Activated CD8-positive, alpha-beta T cell treated with anti-CD3 and anti-CD28 coated beads for 36 hours (primary cell): ENCODE measurements at places on chromosomes 13 and 19.

DNA sequence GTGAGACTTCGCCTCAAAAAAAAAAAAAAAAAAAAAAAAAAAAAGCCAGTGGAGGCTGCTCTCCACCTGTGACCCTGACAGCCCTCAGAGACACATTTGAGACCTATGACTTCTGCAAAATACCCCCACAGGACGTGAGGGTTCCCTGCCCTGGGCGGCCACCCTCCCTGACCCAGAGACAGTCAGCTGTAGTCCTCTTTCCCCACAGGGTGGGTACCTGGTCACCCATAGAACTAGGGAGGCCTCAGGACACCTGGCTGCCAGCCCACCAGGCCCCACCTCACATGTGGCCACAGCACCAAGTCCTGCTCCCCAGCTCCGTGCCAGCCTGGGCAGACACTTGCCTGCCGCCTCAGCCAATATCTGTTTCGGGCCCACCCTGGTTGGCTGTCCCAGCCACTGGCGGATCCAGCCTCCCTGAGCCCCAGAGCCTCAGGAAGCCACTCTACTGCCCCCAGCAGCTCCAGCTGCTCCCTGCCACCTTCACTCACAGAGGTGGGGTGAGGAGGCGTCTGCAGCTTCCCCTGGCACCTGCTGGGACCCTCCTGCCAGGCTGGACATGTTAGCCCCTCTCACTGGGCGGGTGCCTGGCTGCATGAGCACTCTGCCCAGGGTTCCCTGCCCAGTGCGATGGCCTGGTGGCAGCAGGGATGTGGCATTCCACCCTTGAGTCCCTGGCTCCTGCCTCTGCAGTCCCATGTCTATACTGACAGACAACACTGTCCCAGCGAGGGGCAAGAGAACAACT, 6.9 kb downstream of the MKNK2 start:
- no peak for DNase-seq

DNA sequence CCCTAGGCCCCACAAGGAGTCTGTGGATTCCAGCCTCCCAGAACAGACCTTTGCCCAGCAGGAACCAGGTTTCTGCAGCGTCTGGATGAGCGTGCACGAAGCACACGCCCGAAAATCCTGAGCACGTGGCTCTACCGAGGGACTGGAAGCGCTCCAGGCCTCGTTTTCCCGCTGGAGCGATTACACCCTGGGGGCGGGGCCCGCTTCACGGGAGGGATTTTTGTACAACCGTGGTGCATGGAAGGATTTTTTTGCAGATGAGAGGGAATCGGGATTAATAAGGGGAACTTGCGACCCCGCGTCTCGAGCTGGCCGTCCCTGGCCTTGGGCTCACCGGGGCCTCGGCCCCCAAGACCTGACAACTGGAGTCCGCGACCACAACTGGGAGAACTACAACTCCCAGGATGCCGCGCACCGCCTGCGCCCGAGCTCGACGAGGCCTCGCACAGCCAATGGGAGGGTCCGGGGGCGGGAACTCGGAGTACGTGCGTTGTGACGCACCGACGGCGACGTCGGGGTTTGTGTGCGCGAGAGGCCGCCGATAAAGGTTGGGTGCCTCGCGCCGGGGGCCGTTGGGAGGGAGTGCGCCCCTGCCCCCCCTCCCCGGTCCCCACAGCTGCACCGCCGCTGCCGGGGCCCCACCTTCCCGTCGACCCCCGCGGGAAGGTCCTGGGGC, at the start of gene ZNF628:
Gene ZNF628 (plus strand): TSS at position 518 of the 676 bp plus-strand sequence. CDS start 3,294 bp downstream, outside the sequence.
- DNase-seq: peak; percentile 99

DNA sequence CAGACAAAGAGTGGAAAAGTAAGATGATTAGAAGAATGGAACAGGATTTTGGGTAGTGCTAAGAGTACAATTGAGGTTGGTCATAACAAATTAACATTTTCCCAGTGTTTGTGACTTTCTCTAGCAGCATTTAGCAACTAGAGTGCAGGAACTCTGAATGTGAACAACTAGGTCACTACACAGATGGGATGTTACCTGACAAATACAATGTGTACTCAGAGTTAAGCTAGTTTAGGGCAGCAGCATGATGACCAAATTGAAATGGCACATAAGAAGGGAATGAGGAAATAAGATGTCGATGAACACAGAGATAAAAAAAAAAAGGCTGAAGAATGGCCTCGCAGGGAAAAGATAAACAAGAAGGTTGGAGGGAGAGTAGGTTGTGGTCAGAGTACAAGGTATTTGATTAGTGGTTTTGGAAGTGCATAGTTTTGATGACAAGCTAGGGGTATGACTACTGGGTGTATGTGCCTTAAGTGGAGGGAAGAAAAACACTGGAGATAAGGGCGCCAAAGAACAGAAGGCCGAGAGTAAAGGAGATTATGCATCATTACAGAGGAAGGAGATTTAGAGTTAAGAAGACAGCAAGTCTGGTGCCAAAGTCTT, 381.1 kb downstream of the FGF14 start:
- DNase-seq: no peak

DNA sequence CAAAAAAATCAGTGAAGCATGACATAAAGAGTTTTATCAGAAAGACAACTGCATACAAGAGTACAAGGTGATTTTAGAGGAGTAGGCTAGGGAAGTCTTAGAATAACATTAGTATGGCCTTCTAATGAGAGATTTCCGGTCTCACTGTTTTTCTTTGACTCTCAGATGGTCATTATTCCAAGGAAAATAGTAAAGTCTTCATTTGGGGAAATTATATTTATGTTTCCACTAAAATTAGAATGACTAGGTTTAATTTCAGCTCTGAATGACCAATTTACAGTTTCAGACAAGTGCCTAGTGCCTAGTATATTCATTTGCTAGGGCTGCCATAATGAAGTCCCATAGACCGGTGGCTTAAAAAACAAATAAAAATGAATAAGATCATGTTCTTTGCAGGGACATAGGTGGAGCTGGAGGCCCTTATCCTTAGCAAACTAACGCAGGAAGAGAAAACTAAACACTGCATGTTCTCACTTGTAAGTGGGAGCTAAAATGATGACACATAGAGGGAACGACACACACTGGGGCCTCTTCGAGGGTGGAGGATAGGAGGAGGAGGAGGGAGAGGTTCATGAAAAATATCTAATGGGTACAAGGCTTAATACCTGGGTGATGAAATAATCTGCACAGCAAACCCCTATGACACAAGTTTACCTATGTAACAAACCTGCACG, 303.1 kb downstream of the PCDH9 start:
- no peak for DNase-seq

GRCh38 chr19:41296433-41296871, 13.5 kb upstream of the CCDC97 start:
- DNase-seq: no peak

DNA sequence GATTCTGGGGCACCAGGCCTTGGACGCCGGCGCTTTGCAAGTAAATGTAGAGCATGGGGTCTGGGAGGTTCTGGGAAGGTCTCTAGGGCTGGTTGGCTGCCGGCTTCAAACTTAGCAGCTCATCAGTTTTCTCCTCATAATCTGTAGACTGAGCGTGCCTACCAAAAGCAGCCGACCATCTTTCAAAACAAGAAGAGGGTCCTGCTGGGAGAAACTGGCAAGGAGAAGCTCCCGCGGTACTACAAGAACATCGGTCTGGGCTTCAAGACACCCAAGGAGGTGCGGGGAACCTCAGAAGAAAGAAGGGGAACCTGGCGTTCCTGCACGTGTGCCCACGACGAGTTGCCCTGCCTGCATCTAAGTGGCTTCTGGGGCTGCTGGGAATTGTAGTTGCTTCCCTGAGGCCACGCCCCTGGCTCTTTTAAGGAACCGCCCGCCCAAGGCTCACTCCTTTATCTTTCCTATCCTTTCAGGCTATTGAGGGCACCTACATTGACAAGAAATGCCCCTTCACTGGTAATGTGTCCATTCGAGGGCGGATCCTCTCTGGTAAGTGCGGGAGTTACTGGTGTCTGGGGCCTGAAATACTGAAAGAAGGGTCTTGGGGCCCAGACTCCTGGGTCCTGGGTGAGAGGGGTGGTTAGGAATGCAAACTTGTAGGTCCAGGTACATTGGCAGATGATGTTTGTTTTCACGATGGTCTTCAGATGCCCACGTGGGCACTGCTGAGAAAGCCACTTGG, 984 bp downstream of the RPS11 start:
- DNase-seq: peak; percentile 87

- DNase-seq: no peak
These were observed 22.8 kb upstream of the GAS6 start for GRCh38 chr13:113886561-113887112.

DNA sequence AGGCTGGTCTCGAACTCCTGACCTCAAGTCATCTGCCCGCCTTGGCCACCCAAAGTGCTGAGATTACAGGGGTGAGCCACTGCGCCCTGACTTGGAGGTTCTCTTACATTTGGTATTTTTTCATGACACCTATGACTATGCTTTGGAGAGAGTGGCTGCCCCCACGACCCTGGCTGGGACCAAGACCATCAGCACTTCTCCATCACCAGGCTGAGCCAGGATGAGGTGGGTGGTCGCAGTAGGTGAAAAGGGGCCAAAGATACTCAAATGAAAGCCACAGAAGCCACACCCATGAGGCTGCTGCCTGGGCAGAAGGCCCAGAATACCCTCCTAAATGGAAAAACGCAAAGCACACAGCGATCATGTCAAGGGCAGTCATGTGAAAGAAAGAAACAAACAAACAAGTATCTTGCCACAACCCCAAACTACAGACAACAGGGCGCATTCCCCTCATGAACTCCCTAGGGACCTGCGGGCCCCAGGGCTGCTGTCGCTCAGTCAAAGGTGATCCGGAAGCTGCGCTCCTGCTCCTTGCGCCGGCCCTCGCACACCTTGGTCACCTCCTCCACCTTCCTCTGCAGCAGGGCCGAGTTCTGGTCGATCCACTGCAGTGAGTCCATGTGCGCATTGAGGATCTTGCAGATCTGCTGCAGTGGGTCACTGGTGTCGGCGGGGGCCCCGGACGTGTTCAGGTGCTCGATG, 11.2 kb upstream of the IL4I1 start:
- peak; percentile 61 for DNase-seq

DNA sequence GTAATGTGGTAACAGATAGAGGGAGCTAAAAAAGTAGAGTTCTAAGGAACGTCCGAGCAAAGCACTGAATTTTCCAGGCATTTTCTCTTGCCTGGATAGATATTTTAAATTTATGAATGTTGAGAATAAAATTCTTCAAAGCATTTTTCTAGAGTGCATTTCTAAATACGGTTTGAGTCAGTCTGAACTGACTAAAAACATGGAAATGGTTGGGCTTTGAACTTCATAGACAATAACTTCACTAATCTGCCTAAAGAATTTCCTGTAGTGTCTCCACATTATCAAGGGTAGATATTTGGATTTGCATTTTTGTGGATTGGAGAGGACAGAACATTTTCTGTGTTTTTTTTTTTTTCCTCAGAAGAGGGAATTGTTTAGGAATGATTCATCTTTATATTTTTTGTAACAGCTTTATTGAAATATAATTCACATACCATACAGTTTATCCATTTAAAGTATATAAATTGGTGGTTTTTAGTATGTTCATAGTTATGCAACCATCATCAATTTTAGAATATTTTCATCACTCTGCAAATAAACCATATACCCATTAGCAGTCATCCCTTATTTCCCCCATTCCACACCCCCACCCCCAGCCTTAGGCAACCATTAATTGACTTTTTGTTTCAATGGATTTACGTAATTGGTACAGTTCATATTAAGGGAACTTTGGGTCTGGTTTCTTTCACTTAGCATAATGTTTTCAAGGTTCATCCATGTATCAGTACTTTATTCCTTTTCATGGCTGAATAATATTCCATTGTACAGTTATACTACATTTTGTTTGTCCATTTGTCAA, 20.7 kb downstream of the GARRE1 start:
- no peak for DNase-seq

GRCh38 chr13:77751513-77752456, 54.3 kb downstream of the SLAIN1 start:
- DNase-seq: peak; percentile 70
